Cerebellum (tissue), 4 donors: ENCODE measurements at places on chromosomes 7 and 10.

DNA sequence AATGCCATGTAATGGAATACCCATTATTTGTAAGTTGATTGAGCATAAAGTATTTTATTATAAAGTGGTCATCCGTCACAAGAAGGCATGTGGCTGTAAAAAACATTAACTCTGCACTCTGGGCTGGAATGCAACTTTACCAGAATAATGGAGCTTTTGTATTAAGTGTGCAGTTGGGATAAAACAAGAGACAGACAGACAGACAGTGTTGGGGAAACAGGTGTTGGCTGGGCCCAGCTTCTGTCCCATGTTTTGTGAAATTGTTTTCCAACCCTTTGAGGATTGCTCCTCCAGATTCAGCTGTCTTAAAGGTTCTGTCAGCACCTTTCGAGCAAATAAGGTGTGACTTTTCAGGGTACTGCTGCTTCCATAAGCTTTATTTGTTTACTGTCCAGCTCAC, 67.9 kb upstream of the NFKB2 start:
- no peak for DNase-seq

DNA sequence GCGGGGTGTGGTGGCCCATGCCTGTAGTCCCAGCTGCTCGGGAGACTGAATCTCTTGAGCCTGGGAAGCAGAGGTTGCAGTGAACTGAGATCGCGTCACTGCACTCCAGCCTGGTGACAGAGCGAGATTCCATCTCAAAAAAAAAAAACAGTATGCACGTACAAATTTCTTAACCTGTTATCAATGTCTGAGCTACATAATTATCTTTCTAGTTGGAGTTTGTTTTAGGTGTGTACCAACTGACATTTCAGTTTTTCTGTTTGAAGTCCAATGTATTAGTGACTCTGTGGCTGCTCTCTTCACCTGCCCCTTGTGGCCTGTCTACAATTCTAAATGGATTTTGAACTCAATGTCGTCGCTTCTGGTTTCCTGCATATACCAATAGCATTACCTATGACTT, 40.3 kb downstream of the CD36 start:
- DNase-seq, result no peak

DNA sequence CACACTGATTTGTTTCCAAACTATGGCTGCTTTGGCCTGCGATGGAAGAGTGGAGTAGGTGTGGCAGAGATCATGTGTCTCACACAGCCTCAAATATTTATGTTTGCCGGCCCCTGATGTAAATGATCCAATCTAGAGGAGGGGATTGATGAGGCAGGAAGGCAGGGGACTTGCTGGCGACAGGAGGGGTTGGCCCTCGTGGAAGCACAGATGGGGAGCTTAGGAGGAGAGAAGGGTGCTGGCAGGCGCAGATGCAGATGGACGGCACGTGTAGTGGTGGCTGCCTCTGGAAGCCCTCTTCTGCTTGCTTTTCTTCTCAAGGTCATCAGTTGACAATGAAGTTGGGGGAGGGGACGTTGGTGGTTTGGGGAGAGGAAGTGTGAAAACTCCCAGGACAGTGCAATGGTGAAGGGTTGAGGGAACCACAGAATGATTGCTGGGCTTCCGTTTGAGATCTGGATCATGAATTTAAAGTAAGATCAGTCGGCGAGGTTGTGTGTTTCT, 15.4 kb downstream of the COL13A1 start:
- DNase-seq, result no peak

DNA sequence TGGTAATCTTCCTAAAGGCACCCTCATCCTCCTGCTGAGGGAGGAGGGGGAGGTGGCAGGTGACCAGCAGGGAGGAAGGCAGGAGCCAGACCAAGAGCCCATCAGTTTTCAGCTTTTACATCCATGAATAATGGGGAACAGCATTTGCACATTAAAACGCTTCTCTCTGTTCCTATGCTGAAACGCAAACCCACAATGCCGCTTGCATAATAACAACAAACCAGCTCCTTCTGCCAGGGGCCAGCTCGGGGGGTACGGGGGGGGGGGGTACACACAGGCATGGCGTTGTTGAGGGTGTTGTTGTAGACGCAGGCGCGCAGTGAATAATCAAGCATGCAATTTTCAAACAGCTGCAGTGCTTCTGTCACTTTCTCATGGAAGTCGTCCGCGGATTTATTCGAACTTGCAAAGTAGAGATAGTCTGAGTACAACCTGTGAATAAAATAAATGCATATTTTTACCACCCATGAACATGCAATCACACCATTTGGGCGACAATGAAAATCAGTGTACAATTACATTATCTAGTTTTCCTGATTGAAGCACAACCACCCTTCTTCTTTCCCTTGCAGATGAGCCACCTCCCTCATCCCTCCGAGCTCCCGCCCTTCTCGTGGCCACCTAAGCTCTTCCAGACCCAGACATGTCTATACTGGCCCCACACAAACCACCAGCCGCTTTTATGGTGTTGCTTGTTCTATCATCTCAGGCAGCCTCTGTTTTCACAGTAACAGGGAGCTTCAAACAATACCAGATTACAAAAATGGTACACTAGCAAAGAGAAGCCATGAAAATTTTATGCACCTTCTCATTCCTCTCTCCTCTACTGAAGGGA, 72.2 kb downstream of the CHST15 start:
- DNase-seq, result no peak
